ENCODE measurements at places on chromosomes 6 and 20. TPM values are rescaled to one million over a fixed set of nuclear protein-coding genes. Genes with fewer than 3 reads are reported as not detected.

DNA sequence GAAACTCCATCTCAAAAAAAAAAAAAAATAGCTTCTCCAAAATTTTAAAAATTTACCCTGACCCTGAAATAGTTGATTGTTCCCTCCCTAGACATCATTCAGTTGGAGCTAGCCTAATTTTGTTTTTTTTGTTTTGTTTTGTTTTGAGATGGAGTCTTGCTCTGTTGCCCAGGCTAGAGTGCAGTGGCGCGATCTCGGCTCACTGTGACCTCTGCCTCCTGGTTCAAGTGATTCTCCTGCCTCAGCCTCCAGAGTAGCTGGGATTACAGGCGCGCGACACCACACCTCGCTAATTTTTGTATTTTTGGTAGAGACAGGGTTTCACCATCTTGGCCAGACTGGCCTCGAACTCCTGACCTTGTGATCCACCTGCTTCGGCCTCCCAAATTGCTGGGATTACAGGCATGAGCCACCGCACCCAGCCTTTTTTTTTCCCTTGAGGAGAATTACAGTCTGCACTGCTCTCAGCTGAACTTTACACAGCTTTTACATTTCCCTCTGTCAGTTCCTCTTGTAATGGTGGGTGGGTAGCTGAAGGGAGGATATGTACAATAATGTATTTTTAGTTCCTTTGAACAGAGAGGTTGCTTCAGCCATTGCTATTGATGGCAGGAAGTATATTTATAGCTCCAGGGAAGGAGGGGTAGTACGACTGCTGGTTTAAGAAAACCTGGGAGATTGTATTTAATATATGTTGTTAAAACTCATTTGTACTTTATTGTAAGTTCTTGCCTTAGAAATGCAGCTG is 27.7 kb downstream of the PTPRA start:
- no peak for DNase-seq

- no peak for DNase-seq
Observed at GRCh38 chr20:47708953-47709833, 76.1 kb downstream of the SULF2 start.

DNA sequence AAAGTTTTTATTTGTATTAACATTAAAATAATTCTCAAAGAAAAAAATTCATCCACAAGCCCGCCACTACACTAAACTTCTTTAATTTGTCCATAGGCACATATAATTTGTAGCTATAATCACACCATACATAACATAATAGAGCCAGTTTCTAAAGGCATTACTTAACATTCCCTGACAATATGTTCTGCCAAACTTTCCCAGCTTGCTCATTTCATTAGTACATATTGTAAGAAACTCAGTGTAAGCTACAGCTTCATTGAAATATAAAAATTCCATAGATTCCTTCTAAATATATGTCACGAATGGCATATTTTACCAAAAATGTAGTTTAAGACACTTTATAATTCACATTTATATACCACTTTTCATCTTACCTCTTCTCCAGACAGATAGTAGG is 59.3 kb downstream of the MAN1A1 start:
- no peak for DNase-seq

GRCh38 chr6:69416776-69417175 is 380.0 kb downstream of the LMBRD1 start:
- peak; percentile 48 for DNase-seq

- no peak for DNase-seq
Observed at GRCh38 chr20:62506087-62506486, 30.3 kb upstream of the GATA5 start.

- peak; percentile 4 for DNase-seq
Observed at GRCh38 chr20:991850-992249, 10.3 kb downstream of the RSPO4 start.

DNA sequence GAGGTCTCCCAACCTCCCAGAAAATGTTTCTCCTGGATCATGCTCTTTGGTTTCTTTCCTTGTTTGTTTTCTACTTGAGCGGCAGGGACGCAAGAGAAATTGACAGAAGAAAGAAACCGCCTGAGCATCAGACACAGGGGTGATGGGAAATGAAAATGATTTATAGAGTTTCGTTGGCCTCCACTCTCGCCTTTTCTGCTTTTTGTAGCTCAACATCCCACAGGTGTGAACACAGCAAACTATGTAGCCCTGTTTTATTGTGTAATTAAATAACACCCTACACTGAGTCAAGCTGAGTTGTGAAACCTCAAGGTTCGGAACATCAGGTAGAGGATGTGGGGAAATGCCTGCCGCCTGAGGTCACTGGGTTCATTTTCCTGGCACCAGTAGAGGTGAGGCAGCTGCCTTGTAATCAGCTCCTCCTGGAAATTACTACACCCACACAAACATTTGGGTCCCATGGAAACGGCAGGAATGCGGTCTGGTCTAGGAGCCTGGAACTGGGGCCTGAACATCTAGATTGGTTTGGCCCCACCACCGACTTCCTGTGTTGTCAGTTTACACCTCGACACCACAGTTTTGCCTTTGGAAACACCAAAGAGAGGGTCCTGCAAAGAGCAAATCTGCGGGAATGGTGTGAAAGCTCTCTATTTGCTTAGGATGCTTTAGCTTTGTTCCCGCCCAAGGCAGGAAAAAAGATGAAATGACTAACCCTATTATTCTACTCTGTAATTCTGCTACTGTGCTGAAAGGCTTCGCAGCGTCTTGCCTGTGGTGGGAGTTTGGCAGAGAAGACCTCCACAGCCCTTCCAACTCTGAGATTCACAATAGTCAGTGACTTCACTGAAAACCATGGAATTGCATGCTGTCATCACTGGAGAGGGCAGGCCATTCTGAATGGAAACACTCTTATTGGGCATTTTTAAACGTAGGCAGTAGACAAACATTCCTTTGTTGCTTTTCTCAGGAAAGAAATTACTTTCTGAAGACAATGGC is 53.0 kb downstream of the ADAT2 start:
- peak; percentile 87 for DNase-seq

DNA sequence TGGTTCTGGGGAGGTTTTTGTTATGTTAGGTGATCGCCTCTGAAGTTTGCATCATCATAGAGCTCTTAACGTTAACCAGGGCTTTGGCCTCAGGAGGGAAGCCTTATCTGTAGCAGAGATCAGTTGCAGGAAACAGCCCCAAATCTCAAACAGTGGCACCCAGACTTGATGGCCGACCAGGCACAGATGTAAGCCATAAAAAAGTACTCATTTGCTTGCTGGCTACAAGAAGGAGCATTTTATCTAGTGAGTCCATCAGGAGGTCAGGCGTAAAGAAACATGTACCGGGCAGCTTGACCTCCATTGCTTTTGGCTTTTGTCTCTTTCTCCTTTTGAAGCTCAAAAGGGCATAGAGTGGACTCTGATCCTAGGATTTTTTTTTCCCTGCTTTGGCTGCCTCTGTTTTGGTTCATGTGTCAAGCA is 122.3 kb downstream of the CCDC170 start:
- no peak for DNase-seq

DNA sequence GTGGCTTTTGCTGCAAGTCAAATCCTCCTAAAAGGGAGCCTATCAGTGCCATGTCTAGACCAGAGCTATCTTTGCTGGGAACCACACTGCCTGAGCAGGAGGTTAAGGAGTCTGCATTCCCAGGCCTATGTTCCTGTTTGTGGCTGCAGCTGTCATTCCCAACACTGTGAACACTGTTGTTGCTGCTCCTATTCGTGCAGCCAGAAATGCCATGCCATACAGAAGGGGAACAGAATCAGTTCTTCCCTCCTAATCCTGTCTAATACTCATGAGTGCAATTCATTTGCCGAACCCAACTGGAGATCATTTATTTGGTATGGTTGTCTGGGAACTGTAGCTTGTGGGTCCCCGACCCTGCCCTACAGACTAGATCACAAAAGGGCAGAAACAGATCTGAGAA is 406.5 kb upstream of the GJE1 start:
- no peak for DNase-seq

DNA sequence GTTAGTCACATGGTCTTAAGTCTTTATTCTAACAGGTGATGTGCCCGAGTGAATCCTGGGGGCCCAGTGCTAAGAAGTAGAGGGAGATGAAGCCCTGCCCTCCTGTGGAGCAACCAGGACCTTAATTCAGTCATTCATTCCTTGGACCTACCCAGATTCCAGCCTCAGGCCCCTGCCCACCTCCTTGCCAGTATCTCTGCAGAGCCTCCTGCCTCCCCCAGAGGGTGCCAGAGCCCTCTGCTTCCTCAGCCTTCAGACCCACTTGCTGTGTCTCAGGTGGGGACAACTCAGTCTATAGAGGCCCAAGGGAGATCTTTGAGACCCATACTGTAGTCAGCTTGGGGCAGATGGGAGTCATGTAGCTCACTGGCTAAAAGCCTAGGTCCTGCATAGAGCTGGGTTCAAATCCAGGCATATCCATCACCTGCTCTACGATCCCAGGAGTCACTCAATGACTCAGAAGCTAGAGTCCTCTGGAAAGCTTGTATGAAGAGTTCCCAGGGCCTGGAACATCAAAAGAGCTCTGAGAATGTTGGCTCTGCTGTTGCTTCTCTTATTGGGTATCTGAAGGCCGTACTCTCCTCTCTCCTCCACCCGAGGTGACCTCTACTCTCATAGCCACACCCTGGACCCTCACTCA is 3.9 kb upstream of the SIGLEC1 start:
- peak; percentile 38 for DNase-seq

DNA sequence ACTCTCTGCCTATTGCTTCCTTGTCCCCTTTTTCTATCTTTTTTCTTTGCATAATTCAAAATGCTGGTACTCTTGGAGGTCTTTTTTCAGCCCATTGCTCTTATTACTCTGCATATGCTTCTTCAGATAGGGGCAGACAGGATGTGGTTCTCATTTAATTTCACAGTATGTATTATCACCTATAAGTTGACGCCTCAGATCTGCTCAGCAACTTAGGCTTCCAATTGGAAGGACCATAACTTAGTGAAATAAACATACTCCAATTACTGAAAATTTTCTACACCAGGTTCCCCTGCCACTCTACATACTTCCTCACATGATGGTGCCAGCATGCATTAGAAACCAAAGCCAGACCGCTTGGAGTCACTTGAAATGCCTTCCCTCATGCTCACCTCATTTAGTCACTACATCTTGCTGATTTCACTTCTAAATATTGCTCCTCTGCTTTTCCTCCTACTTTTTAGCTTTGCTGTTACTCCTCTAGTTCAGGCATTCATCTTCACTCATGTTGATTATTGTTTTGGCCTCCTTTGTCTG is 34.5 kb upstream of the AHI1 start:
- no peak for DNase-seq

DNA sequence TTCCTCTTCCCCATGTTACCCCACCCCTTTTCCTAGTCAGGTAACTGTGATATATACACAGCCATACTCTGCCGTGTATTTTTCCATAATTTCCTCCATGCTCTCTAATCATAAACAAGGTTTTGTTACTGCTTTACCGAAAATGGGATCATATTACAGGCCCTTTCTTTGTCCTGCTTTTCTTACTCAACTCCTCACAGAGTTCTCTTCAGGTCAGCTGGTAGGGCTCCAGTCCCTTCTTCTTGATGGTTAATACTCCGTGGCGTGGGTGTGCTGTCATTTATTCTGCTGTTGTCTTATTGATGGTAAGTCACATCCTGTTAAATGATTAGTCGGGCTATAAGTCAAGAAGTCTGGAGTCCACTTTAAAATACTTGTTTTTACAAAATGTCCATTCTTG is 24.9 kb upstream of the PI16 start:
- DNase-seq, result peak; percentile 12

GRCh38 chr20:56765172-56766073 is 136.3 kb downstream of the TFAP2C start:
- DNase-seq, result no peak

The TRIM10 gene
- total RNA-seq, result not detected

The HLA-DQB1 gene
- not detected for total RNA-seq

The DNAH8 gene
- not detected for total RNA-seq

The LINC00237 gene
- not detected for total RNA-seq

The FKBP1C gene
- total RNA-seq, result not detected

The FAM209B gene
- total RNA-seq, result not detected

The TDP2 gene
- total RNA-seq, result 30.8 TPM

The SLC16A10 gene
- 0.40 TPM for total RNA-seq

The TAB2 gene
- total RNA-seq, result 27.3 TPM

Measured in MG63 (cell line).